NCI-H2029 treated with DMSO at 0.1 percent for 48 hours (cell line): ENCODE measurements at places on chromosomes 3 and 15.

DNA sequence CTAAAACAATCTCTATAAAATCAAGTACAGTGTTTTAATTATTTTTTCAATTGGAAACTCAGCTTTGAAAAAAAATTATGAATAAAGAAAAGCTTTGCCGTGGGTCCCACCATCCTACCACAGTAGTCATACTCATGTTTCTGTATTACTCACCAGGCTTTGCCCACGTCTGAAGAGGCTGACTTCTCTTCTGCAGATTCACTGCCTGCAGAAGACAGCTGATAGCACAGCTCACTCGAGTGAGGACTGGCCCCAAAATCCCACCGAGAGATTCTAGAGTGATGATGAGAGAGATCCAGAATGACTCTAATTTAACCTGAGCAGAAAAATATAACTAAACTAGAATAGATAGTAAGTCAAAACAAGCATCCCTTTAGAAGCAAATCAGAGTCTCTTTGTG, 11.9 kb downstream of the C2CD4B start:
- DNase-seq = no peak

GRCh38 chr3:43038010-43038409, 58.9 kb downstream of the GASK1A start:
- no peak for DNase-seq

- no peak for DNase-seq
Measured at GRCh38 chr3:150889106-150889505, 16.1 kb downstream of the MINDY4B start.

GRCh38 chr3:151462991-151463390, 2.1 kb upstream of the IGSF10 start:
- no peak for DNase-seq

DNA sequence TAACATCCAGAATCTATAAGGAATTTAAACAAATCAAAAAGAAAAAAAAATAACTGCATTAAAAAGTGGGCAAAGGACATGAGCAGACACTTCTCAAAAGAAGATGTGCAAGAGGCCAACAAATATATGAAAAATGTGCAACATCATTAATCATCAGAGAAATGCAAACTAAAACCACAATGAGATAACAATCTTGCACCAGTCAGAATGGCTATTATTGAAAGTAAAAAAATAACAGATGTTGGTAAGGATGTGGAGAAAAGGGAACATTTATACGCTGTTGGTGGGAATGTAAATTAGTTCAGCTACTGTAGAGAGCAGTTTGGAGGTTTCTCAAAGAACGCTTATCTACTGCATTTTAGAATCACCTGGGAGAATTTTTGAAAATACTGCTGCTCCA, 186.1 kb downstream of the OTOL1 start:
- no peak for DNase-seq

- DNase-seq = no peak
Measured at GRCh38 chr3:192239956-192240355, 487.4 kb downstream of the FGF12 start.

DNA sequence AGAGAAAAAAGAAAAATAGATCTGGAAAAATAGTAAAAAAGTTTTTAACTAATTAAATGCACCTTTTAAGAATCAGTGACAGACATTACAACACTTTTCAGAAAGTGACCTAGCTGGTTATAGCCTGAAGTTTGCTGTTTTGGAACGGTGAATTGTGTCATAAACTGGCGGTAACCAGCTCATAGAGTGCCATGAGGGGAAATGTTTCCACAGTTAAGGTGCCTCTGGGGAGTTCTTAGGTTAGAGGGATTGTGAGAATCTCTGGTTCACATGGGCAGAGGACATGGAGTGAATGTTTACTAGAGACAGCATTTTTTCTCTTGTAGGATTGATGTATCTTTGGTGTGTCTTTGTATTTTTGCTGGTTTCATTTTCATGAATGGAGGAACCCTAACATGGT, 2.8 kb downstream of the TBC1D23 start:
- DNase-seq = no peak

DNA sequence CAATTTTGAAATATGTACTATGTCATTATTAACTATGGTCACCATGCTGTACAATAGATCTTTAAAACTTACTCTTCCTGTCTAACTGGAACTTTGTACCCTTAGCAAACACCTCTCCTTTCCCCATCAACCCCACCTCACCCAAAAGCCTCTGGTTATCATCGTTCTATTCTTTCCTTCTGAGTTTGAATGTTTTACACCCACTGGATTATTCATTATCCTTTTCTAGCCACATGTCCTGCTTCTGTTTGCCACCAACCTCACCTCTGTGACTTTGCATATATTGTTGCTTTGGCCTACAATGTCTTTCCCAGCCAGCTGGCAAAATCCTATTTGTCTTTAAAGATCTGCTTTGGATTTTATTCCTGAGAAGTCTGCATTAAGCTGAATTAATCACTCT, 102.6 kb upstream of the TSPAN3 start:
- no peak for DNase-seq

GRCh38 chr15:49145651-49146609, 9.5 kb downstream of the COPS2 start:
- DNase-seq = no peak
